ENCODE measurements at places on chromosomes 1 and 21.

DNA sequence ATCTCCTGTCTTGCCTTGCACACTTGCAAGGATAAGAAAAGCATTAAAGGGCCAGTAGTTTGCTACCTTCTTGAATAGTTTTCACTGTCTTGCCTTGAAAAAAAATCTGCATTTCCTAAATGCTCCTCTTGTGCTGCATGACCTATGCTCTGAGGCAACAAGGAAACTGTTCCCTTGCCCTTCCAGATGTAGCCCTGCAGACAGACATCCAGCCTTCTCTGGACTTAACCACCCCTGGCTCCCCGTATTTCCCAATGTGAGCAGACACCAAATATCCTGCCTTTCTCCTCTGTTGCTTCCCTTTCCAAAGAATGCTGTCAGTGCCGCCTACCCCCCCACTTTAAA is 177.6 kb downstream of the GABPA start:
- DNase-seq = no peak

- no peak for DNase-seq
These were observed 12.4 kb downstream of the ADAR start for GRCh38 chr1:154595621-154596020.

DNA sequence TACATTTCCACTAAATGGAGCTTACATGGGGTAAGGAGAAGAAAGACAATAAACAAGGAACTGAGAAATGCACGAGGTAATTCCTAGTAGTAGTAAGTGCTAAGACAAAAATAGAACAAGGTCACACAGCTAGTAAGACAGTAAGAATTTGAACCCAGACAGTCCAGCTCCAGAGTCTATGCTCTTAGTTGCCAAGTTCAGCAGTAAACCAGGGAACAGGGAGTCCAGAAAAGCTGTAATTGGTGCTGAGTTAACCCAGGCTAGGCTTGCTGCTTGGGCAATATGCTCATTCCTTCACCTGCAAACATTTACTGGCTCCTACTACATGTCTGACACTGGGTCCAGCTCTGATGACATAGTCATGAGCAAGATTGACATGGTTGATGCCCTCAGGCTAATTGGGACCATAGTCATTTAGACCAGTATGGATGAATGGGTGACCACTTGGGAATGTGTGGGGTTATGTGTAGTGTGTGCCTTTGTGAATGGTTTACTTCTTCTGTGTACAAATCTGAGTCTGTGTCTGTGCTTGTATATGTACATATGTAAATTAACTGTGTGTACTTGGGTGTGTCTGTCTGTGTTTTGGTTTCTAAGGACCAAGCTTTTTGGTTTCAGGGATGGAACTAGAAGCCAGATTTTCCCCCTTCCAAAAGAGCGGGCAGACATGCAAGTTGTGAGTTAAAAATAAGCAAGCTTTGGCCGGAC is 2.0 kb downstream of the GPX7 start:
- DNase-seq = no peak

DNA sequence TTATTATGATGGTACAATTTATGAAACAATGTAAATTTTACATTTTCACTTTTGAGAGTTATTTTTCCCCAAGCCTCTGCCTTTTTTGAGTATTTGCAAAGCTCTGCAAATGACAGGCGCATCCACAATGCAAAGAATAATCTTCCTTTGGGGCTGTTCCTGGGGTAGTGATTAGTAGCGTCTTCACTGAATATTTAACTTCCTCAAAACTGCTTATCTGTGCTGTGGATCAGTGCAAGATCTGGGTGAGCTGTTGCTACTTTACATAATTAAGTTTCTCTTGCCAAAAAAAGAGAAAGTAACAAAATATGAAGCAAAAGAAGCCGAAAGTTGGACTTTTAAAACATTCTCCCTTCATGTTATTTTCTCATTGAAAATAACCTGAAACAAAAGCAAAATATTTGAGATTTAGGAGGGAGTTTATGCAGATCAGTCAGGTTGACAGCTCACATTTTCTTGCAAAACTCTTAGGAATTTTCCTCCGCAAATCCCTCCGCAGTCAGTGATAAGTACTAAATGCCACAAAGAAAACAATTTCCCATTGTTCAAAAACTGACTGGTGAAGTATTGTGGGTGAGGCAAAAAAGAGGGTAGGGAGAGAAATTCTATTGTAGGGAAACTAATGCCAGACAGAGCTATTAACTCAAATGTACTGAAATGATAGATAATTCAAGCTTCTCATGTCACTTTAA is 276.4 kb upstream of the B3GALT2 start:
- peak; percentile 8 for DNase-seq

DNA sequence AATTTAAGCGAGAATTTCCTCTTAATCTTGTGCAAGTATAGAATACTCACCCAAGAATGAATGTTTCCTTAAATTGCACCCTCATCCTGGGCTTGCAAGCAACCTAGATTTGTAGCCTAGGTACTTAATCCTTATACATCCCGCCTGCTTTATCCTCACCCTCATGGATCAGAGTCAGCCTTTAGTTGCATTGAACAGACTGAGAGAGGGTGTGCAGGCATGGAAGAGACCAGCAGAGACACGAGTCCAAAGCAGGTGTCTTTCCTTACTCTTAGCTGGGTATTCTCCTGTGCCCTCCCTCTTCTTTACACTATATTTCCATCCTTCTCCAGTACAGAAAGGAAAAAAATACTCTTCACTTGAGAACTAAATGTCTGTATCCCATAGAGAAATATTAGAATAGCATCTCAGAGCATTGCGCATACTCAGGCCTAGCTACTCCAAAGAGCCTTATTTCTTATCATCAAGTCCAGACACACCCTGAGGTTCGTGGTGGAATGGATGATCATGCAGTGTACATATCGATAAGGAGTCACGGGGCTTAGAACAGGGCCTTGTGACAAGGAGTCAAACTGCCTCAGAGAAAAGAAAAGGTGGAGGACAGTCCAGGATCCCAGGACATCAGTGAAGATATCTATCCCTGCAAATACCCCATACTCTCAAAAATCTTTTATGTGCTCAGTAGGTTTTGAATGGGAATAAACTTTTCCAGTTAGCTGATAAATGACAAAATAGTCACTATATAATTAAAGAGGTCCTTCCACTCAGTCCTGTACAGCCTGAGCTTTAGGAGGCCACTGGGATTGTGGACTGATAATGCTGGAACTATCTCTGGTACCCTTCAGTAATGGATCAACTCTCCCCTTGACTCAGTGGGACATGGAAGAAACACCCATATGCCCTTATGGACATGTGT is 297.9 kb downstream of the GRIK1 start:
- no peak for DNase-seq

- peak; percentile 67 for DNase-seq
These were observed 24.3 kb upstream of the APP start for GRCh38 chr21:26194811-26195251.

GRCh38 chr1:54301497-54301896 is 101.5 kb downstream of the MRPL37 start:
- DNase-seq = no peak

GRCh38 chr1:161836018-161836417 is 69.9 kb downstream of the ATF6 start:
- DNase-seq = peak; percentile 93

- peak; percentile 22 for DNase-seq
These were observed 44.1 kb downstream of the GPR3 start for GRCh38 chr1:27436204-27437159.

DNA sequence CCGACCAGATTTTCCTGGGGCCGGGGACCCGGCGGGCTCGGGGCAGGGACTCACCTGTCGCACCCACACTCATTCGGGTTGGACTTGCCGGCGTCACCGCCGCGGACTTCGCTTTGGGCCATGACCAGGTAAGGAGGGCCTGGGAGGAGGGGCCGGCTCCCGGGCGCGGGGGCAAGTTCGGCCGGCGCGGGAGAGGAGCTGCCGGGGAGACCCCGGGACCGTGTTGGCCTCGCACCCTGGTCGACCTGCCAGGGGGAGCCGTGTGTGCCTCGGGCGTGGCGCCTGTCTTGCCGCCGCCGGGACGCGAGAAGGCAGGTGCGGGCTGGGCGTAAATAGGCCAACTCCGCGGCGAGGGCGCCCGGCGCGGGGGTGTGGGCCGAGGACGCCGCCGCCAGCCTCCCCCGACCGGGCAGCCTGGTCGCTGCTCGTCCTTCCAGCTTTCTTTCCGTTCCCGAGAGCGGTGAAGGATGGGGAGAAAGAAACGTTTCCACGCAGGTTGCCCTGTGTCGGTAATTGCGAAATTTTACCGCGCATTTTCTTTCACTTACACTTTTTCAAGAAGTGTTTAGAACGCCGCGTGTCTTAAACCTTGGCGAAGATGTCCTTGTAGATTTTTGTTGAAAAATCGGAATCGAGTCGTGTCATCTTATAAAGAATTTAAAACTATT is 558 bp downstream of the USP1 start:
- no peak for DNase-seq

- no peak for DNase-seq
These were observed 48.3 kb downstream of the ADGRL2 start for GRCh38 chr1:81848880-81849682.

- no peak for DNase-seq
These were observed 44.3 kb downstream of the CDC14A start for GRCh38 chr1:100396651-100397050.

GRCh38 chr1:100035214-100035613 is 65.4 kb downstream of the SLC35A3 start:
- no peak for DNase-seq

- no peak for DNase-seq
These were observed 758.4 kb downstream of the LTN1 start for GRCh38 chr21:28234326-28234725.

- no peak for DNase-seq
These were observed 35.4 kb downstream of the ENAH start for GRCh38 chr1:225617479-225617878.

DNA sequence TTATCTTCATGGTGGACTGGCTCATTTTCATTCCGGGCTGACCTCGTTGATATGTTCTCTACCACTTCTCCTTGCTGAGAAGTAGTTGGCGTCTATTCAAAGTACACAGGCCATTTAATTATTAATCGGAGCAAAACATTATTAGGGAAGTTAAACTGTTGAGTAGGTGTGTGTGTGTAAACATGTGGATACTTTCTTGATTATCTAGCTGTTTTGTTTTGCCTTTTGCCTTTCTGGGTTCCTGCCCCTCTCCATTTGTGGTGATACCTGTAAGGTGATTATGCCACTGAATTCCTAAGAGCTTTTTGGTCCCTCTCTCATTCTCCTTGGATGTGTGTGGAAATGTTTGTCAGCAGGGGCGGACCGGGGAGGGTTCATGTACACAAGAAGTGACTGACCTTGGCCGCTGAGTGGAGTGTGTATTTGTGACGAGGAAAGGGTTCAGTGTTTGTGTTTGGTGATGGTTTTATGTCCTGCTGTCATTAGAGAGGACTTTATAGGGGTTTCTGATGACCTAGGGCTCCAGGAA is 56.6 kb upstream of the PPP2R5A start:
- DNase-seq = no peak

DNA sequence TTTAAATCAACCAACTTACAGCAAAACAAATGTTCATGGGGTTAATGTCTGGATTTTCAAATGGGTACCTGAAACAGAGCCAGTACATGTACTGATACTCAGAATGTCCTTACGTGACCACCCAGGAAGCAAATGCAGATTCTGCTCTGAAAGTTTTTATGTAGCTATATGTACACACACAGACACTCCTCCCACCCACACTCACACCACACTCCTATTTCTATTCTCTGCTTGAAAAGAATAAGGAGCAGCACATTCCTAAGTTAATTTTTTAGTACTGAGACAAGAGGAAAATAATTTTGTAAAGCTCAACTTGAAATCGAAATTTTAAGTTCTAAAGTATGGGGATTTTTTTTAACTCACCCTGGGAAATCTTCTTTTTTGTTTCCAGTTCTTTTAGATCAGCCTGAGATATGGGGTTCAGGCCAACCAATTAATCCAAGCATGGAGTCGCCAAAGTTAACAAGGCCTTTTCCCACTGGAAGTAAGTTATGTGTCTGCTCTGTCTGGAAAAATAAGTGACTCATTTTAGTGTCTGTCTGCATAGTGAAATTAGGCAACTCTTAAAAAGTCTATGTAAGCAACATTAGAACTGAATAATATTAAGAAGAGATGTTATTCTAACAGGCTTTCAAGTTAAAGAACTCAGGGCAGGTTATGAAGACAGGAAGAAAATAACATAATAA is 75.5 kb upstream of the DYNLT5 start:
- peak; percentile 96 for DNase-seq
